ENCODE measurements at places on chromosomes 4 and X.

- no peak for DNase-seq
These were observed 52.5 kb downstream of the VGLL1 start for GRCh38 chrX:136584545-136584944.

- no peak for DNase-seq
These were observed 4.5 kb downstream of the MAP7D2 start for GRCh38 chrX:20112022-20112774.

- no peak for DNase-seq
These were observed 199.2 kb downstream of the MAB21L2 start for GRCh38 chr4:150781191-150781590.

GRCh38 chr4:328729-329128, 8.9 kb upstream of the ZNF141 start:
- DNase-seq, result no peak

DNA sequence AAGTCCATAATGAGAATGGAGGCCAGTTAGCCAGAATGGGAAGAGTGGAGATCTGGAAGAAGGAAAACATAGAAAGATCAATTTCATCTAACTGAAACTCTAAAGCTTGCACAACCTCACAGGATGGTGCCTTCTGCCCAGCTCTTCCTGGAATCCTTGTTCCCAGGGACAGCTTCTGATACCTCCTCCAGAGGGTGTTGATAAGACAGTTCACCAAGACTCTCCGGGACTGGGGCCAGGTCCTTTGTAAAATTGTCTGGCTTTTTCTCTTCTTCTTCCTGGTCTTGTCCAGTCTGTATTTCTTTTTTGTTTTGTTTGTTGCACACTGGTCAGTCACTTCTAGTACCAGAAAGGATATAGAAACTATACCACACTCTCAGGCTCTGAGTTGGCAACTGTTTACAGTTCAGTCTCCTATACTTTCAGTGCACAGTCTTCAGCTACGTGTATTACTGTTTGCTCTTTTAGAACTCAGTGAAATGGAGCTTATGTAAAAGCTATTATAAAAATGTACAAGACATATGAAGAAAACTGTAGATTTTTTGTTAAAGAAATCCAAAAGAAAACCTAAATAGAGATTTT, 142.8 kb upstream of the RPL34 start:
- DNase-seq, result no peak

Data from pulmonary artery endothelial cell (primary cell).